WERI-Rb-1 (cell line): ENCODE measurements at places on chromosomes 16 and 17.

DNA sequence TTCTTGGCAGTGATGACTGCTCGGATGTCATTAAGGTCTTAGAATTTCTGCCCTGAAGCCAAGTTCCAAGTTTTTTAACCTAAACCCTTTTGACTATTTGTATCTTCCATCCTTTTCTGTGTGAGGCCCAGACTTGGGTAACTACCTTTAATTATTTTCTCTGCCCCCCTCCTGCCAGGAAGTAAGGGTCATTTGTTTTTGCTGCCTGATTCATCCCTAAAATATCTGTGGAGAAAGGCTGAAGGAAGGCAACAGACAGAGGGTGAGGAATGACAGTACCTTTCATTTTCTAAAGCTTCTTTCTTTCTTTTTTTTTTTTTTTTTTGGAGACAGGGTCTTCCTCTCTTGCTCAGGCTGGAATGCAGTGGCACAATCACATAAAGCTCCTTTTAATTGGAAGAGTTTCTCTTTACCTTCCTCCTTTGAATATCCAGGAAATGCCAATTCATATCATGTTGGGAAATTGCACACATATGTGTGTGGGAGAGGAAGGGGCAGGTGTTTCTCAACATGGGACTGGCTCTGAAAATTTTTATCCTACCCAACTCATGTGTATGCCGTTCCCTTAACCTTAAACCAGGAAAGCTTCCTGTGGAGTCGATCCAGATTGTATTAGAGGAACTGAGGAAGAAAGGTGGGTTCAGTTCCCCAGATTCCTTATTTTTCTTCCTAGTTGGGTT, 957 bp downstream of the VPS25 start:
- DNase-seq, result no peak

DNA sequence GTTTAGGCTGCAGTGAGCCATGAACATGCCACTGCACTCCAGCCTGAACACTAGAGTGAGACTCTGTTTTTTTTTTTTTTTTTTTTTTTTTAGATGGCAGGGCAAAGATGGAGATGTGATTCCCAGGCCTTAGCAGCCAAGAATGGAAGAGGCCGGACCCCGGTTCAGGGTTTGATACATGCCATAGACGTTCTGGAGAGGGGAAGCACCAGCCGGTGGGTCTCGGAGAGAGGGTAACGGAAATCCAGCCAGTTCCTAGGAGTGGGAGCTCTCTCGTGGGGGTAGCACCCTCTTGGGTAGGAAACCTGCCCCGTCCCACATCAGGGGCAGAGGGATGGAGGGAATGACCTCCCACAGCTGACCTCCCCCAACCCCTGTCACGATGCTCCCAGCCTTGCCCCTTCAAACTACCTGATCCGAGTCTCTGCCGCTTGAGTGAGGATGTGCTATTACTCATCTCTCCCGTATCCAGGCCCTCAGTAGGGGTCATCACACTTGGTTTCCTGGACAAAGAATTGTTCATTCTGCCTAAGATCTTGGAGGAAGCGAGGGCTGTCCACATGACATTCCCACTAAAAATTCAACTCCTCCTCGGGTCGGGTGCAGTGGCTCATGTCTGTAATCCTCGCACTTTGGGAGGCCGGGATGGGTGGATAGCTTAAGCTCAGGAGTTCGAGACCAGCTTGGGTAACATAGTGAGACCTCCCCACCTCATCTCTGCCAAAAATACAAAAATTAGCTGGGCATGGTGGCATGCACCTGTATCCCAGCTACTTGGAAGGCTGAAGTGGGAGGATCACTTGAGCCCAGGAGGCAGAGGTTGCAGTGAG, 47.3 kb downstream of the MIS12 start:
- DNase-seq, result no peak

- no peak for DNase-seq
Measured at GRCh38 chr16:56915336-56916119, 16.4 kb upstream of the HERPUD1 start.

DNA sequence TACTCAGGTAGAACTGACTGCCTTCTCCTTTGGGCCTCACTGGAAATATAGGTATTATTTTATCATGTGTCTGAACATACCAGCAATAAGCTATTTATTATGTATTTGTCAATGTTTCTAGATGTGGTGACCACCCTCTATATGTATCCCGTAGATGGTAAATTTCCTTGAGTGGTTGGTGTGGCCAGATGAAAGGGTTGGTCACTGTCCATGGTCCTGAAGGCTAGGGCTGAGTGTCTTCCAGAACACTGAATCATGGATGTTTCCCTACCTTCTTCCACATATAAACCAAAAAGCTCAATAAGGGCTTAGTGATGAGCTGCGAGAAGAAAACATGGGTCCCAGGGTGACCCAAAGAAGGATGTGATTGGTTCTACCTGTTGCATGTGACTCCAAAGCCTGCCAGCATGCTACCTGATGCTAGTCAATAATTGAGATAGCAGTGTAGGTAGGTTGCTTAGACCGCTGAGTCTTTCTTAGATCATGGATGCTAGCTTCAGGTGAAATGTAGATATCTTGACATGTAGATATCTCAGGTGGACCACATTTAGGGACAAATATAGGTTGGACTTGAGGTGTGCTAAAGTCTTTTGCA, 150.3 kb downstream of the ASIC2 start:
- DNase-seq, result no peak

GRCh38 chr17:144936-145670, 7.7 kb downstream of the SCGB1C2 start:
- DNase-seq, result peak; percentile 6

DNA sequence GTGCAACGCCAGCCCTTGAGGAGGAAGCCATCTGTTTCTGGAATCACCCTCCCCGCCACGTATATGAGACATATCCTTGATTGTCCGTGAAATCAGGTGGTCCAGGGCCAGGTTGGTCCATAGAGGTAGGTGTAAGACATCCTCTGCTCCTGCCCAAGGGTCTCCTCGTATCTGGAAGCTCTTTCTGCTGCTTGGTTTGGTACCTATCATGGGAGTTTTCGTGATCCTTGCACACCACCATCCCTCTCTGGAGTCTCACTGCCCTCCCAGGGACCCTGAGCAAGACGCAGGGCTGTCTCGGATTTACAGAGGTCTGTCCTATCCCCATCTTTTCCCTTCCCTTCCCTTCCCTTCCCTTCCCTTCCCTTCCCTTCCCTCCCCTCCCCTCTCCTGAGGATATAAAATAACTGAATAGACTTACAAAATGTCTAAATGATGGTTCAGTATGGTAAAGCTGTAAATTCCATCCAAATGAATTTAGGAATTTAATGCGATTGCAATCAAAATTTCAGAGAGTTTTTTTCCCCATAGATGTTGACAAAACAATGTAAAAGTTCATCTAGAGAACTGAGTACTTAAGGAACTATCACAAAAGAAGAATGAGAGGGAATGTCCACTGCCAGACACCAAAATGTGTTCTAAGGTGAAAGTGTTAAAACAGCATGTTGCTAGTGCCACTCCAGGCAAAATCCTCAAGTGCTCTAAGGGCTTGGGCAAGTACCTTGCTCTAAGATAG, 2.0 kb upstream of the CCDC42 start:
- DNase-seq, result no peak

GRCh38 chr17:42188749-42189650, 3.7 kb upstream of the HCRT start:
- no peak for DNase-seq

- DNase-seq, result no peak
Measured at GRCh38 chr16:69830534-69831211, 68.5 kb downstream of the WWP2 start.

DNA sequence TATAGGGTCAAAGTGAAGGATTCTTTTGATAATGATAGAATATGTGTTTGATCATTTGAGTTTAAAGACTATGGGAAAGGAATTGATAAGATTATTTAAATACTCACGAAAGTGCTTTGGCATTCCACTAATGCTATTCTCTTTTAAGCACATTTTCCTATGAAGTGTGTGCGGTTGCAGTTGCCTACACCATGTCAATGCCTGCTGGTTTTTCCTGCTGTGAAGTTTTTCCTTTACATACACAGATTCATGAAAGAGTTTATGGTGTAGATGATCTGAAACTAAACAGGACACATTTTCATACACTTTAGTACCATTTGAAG, 78.7 kb downstream of the VMP1 start:
- no peak for DNase-seq

- no peak for DNase-seq
Measured at GRCh38 chr16:15464401-15465186, 30.2 kb downstream of the BMERB1 start.

- DNase-seq, result peak; percentile 89
Measured at GRCh38 chr17:48144976-48145798, 37.6 kb downstream of the SNX11 start.

GRCh38 chr16:87757841-87758426, 7.9 kb downstream of the KLHDC4 start:
- DNase-seq, result no peak

DNA sequence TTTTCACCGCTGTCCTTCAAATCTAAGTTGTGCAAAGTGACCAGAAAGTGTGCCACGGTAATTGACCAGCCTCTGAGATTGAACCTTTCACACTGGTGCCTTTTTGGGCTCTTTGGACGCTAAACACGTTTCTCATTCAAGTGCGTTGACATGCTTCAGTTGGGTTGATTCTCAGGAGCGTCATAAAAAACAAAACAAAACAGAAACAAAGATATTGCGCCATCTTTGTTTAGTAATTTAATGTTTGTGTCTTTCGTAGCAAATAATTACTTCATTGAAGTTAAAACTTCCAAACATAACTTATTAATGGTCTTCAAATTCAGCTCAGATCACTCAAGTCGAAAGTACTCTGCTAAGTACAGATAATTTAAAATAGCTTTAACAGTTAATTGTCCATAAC, 80.2 kb downstream of the OR1D5 start:
- no peak for DNase-seq

GRCh38 chr16:70429888-70430666, 8.8 kb downstream of the ST3GAL2 start:
- no peak for DNase-seq

DNA sequence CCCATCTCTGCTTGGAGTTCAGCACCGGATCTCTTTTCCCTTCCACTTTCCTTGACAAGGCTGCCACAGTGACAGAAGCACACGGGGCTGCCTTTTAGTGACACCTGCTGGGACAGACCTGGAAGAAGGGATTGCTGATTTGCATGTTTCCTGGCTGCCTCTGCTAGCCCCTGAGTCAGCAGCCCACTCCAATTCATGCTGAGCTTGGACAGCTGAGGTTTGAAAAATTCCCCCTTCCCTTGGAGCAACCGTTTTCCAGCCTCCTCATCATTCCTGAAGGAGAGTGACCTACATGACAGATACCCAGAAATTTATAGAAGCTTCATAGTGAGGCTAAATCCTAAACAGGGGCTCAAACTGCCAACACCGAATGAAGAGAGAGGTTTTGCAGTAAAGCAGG, 18.8 kb upstream of the RBL2 start:
- peak; percentile 53 for DNase-seq

DNA sequence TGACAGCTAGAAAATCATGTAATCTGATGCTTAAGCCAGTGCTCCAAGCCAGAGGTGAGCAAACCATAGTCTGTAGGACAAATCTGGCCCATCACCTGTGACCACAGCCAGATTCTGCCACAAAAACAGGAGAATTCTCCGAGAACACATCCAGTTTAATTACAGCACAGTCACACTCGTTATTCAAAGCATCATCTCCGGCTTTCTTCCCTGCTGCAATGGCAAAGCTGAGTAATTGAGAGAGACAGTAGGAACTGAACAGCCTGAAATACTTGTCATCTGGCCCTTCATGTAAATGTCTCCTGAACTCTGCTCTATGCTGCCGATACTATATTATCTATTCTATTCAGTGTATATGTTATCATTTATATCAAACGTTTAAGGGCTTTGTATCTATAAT, 121.4 kb upstream of the FOXF1 start:
- no peak for DNase-seq

GRCh38 chr17:50212121-50212843, 10.9 kb upstream of the COL1A1 start:
- DNase-seq, result peak; percentile 37

GRCh38 chr17:5813357-5813756, 229.0 kb upstream of the NLRP1 start:
- no peak for DNase-seq

DNA sequence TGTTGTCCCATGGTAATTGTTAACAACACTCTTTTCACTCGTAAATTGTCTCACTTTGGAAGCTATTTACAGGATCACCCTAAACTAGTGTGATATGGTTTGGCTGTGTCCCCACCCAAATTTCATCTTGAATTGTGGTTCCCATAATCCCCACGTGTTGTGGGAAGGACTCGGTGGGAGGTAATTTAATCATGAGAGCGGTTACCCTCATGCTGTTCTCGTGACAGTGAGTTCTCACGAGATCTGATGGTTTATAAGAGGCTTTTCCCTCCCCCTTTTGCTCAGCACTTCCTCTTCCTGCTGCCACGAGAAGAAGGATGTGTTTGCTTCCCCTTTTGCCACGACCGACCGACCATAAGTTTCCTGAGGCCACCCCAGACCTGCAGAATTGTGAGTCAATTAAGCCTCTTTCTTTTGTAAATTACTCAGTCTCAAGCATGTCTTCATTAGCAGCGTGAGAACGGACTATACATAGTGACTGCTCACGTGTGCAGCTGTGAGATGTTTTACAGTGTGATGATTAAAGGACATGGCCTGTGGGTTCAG, 34.4 kb downstream of the DNAH3 start:
- DNase-seq, result no peak

- no peak for DNase-seq
Measured at GRCh38 chr17:67912088-67912487, 84.2 kb downstream of the C17orf58 start.

DNA sequence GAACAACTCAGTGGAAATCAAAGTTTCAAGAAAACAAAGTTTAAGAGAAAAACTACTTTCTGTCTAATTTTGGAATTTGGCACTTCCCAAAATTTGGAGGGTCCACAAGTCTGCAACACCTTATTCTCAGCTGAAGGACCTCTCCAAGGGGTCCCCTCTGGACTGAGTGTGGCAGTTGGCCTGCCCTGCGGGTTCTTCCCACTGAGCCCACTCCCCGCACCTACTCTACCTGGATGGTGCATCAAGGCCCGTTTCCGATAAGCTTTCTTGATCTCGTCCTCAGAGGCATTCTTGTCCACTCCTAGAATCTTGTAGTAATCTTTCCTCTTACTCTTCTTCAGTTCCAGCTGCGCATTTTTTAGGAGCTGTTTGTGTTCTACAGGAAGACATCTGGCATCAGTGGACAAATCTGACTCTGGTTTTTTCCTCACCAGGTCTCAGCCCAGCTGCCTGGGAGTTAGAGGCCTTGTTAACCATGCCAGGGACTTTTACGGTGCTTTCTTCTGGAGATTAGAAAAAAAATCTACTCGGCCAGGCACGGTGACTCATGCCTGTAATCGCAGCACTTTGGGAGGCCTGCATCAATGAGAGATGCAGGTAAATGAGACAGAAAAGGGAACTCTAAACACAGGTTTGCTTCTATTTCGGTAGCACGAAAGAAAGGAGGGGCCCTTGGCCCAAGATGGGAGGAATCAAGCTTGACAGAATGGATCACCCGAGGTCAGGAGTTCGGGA, 15.6 kb downstream of the CNP start:
- DNase-seq, result no peak
